ENCODE measurements at places on chromosomes 5 and 9.

- DNase-seq, result no peak
Measured at GRCh38 chr5:82605441-82605973, 327.4 kb upstream of the RPS23 start.

DNA sequence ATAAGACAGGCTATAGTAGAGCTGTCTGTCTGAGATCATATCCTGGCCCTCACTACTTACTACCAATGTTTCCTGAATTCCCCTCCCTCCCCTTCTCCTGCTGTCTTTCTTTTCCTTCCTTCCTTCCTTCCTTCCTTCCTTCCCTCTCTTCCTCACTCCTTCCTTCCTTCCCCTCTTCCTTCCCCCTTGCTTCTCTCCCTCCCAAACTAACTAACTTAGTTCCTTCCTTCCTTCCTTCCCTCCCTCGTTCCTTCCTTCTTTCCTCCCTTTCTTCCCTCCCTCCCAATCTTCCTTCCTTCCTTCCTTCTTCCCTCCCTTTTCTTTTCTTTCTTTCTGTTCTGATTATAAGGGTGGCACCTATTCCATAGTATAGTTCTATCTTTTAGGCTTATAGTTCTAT lies 150.0 kb upstream of the GDNF start:
- DNase-seq, result no peak

- DNase-seq, result no peak
Measured at GRCh38 chr5:45774528-45774927, 78.3 kb upstream of the HCN1 start.

DNA sequence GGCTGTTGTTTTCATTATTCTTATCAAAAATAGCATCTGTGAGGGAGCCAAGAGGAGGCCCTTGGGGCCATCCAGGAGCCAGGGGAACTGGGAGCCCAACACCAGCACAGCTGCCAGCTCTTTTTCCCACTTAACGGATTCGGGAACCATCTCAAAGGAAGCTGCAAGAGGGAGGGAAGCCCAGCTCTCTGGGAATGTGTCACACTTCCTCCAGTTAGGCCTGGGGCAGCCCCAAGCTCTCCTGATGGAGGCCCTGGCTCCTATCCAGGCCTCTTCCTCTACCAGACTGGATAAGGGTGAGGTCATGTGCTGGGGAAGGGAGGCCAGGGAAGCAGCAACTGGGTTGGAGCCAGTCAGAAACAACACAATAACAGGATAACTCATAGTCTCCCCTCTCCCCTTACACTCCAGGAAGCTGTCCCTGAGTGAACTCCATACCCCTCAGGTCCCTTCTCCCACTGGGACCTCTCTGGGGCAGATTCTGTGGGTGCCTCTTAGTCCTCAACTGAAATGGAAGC lies 12.7 kb downstream of the CSF2 start:
- peak; percentile 26 for DNase-seq

DNA sequence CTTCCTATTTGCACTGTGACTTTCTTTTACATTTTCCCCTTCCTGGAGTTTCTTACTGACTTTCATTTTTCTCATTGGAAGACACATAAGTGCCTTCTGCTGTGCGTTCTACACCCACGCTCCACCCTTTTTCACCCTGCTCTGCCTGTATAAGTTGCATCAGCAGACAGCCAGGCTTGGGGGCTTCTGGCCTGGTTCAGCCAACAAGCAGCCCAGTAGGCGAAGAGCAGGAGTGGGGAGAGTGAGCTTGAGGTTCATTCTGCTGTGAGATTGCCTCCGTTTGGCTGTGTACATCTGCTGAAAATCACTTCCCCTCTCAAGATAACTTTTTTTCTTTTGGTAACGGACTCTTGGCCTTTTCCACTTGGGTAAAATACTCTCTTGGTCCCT lies 38.4 kb downstream of the RASGRF2 start:
- no peak for DNase-seq

DNA sequence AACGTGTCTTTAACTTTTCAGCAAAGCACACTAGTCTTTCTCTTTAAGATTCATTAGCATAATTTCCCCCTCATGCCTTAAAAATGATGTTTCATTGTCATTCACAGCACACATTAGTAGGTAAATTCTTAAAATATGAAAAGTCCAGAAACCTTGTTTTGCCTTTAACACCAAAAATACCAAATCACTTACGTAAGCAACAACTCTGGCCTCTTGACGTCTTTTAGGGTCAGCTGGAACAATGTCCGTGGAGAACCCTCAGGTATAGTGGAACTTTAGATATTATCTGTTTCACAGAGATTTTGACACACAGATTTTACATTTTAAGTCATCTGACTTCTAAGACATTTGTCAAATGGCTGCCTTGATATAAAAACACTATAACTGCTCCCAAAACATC lies 30.9 kb downstream of the LNPEP start:
- DNase-seq, result no peak

GRCh38 chr9:106921341-106921899 lies 58.5 kb downstream of the ZNF462 start:
- no peak for DNase-seq

DNA sequence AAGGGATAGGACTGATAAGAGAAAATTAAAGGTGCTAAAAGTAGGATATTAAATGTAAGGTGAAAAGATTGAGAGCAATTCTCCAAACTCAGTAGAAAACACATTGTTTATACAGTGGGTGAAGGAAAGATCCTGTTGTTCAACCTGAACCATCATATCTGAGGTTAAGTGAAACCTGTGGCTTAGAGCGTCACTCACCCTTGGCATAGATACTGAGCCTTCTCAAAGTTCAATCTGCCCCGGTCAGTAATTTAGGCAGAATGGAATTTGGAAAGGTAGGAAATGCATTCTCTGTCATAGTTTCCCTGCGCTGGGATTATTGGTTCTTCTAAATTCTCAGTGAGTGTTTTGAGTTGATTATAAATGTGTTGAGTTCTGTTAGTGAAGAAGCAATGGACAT lies 456.2 kb upstream of the NMUR2 start:
- DNase-seq, result no peak

DNA sequence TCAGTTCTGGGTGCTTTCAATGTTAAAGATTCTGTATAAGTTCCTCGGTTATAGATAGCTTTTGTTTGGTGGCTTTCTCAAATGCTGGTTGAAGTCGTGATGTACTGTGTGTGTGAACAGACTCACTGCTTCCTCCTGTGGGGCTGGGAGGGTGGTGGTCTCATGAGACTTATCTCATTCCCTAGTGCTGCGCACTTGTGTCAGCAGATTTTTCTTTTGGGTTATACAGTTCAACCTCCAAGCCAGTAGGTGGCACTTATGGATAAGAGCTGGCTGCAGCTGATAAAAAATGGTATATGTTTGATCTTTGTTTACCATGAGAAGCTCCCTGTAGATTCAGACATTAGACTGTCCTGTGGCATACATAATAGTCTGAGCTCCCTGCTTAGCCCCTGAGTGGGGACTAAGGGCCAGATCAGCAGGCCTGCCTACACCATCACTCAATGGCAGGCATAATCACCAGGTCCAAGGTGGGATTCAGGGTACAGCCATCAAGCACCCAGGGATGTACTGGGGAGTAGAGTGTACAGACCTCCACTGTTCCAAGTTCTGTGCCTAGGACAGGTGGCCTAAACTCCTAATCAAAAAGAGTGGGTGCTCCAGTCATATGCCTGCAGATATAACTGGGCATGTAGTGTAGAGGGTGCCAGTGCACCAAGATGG lies 174.2 kb downstream of the OXCT1 start:
- no peak for DNase-seq

DNA sequence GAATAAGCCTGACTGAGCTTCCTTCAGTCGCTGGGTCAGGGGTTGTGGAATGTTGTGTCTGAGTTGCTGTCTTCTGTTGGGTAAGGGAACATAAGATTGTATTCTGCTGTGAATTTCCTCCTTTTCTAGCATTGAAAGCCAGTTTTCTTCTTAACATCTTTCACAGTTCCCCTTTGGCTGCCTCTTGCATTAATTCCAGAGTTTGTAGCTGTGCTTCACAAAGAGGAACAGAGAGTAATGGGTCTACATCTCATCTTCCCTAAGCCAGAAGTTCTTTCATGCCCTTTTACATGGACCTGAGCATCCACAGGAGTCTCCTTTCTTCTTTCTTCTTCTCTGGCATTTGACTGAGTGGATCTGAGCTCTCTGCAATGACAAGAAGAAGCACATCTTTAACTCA lies 686.8 kb downstream of the KCTD16 start:
- no peak for DNase-seq

GRCh38 chr5:14777932-14778791 lies 93.4 kb downstream of the ANKH start:
- DNase-seq, result no peak

- no peak for DNase-seq
Measured at GRCh38 chr5:67815455-67816391, 399.8 kb upstream of the PIK3R1 start.

DNA sequence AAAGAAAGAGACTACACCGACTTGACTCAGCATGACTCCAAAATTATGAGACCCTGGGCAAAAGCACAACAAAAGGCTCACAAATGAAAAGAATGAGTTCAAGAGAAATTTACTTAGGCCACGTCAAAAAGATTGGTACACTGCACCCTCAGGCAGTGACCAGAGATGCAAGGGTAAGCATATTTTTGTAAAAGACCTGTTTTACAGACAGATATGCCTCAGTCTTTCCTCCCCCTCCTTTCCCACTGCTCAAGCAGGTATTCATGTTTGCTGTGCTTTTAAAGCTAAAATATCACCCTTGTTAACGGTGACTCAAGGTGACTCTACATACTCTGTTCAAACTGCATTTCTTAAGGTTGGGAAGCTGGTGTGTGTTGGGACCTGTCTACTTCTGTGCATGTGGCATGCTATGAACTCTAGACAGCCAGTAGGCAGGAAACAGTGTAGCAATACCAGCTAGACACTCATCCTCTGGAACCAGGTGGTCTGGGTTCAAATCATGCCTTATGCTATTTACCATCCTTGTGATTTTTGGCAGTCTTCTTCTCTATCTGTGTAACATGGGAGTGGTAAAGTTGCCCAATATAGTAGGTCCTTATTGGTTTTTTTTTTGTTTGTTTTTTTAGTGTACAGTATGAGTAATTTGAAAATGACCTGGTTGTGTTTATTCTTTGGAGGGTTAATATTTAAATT lies 98.7 kb downstream of the TLE4 start:
- DNase-seq, result no peak

DNA sequence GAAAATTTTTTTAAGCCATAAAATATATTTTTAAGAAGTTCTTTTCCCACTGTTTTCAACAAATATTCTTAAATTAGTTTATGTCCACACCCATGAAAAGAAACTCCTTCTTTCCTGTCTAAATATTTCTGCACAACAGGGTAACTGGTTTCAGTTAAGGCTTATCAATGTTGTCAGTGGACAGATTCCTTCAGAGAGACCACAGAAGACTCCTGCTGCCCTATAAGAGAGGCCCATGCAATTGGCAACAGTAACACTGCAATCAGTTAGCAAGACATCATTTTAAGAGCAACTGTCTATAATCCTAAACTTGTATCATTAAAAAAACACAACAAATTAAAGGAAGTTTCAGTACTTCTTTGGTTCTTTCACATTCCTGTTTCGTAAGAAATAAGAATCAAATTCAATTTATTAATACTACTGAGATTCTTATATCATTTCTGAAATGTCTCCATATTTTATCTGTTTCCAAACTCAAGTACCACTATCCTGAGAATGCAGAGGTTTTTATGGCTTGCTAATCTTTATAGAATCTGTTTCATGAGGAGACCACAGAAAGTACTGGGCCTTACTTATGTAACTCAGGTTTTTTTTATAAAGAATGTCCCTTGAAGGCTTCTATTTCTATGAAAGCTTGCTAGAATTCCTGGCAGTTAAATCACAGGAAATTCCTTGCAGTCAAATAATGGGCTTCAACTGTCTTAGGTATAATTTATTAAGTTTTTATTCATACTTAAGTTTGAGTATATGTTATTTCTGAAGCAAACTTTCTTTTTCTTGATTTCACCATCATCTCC lies 240.2 kb downstream of the RFX3 start:
- no peak for DNase-seq
